ENCODE measurements at places on chromosomes 11 and 22. TPM values are rescaled to one million over a fixed set of nuclear protein-coding genes. Genes with fewer than 3 reads are reported as not detected.
A peak's percentile ranks its signal among the peaks of the same experiment; 100 is the strongest.

- peak; percentile 91 for DNase-seq
Measured at GRCh38 chr11:45843158-45843924, 3.9 kb upstream of the CRY2 start.

Gene MS4A3
- not detected for polyA plus RNA-seq

DNA sequence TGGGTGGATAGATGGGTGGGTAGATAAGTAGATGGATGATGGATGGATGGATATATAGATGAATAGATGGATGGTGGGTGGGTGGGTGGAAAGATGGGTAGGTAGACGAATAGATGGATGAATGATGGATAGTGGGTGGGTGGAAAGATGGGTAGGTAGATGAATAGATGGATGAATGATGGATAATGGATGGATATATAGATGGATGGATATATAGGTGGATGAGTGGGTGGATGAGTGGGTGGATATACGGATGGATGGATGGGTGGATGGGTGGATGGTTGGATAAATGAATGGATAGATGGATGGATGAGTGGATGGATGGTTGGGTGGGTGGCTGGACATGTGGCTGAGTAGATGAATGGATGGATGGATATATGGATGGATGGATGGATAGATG is 53.1 kb upstream of the THY1 start:
- no peak for DNase-seq

Gene BIK
- polyA plus RNA-seq: 3.6 TPM

DNA sequence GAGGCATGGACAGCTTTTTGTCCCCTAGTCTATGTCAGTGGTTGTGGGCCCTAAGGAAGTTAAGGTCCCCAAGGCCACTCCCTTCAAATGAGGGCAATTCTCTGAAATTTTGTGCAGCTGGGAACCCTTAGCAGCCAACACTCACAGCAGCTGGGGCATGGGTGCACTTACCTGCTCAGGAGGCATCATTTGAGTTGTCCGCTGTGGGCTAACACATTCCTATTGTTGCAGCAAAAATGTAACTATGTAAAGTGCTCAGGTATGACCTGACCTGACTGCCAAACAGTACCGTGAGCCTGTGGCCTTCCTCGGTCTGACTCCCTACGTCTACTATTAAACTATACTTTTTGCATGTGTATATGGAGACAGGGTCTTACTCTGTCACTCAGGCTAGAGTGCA is 5.8 kb upstream of the MRTFA start:
- no peak for DNase-seq

- DNase-seq: peak; percentile 0
Measured at GRCh38 chr11:114713756-114714155, 35.4 kb downstream of the NXPE2 start.

Gene RIC3
- polyA plus RNA-seq: 4.9 TPM

DNA sequence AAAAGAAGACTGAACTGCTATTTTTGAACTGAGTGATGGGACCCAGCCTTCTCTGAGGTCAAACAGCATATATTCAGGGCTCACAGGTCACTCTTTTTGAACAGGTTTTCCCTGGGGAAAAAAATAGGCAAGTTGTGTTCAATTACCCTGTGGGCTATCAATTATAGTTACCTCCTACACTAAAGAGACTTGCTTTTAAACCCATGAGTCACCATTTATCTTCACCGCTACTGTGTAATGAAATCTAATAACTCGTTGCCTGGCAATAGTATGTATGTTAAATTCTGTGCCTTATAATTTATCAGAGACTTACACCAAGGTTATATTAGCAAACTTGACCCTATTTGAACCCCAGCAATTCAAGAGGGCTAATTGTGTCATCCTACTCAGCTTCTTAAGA is 98.5 kb downstream of the CYP2R1 start:
- DNase-seq: no peak

Gene RAG1
- not detected for polyA plus RNA-seq

DNA sequence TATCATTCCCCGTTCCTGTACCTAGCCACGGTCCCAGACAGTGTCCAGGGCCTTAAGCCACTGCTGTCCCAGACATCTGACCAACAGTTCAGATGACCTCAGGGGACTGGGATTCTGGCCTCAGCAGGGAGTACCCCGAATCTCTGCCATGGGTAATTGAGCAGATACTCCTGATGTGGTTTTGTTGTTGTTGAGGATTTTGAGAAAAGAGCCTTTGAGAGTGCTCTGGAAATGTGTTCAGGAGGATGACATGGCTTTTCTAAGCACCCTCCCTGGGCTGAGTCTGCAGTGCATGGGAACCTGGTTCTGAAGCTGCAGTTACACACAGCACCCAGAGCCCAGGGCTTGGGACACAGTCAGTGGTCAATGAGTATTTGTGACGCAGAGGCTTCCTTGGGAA is 30.4 kb downstream of the ADAMTS15 start:
- no peak for DNase-seq

DNA sequence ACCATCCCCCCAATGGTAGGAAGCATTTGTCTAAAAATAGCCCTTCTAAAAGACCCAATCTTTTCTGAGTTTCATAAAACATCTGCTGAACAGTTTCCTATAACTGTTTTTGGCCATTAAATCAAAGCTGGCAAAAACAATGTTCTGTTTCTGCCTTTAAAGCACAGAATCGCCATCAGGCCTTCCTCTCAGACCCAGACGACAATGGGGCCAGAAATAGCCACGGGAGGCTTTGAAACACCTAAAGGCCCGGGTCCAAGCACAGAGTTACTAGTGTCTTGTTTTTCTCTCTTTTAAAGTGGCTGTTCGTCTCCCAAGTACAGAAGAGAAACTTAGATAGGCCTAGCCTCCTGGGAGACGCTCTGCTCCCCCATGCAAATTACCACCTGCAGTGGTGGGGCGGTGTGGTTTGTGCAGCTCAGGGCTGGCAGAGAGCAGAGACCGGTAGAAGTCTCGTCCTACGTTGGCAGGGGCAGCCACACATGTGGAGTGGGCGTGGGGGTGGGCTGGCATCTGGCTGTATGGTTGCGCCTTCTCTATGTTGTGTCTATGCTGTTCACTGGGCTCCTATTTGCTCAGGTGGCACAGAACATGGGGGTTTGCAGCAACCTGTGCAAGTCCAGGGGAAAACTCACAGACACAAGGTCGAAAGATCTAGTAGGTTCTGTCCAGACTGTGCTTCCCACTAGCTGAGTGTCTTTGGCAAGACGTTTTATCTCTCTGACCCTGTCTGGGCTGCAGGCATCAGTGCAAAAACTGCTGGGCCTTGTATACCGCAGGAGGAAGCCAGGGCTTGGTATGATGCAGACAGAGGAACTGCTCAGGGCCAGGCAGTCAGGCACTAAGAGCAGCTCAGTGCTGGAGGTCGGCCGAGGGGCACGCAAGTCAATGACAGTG is 23.6 kb upstream of the ETS1 start:
- DNase-seq: no peak

GRCh38 chr11:27649800-27650199 is 50.5 kb downstream of the BDNF start:
- DNase-seq: no peak

Gene OR5B21
- not detected for polyA plus RNA-seq

Gene SLC3A2
- polyA plus RNA-seq: 175 TPM

DNA sequence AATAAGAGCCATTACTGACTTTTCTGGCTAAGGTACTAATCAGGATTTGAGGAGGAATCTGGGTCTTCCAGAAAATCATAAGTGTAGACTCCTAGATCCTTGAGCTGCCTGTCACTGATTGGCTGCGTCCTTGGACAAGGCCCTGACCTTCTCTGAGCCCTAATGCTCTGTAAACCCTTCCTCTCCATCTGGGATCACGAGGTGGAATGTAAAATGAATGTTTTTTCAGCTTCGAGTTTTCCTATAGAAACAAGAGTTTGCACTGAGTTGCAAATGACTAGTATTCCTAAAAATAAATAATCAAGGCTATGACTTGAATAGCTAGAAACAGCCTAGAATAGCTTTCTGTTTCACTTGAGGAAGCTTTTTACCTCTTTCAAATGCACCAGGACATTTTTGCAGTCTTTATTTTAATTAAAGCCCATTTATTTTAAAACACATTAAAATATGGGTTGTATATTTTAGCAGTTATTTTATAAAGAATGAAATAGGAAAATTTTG is 1.1 kb upstream of the DIXDC1 start:
- no peak for DNase-seq

GRCh38 chr22:44436736-44437135 is 61.3 kb downstream of the RTL6 start:
- DNase-seq: no peak

DNA sequence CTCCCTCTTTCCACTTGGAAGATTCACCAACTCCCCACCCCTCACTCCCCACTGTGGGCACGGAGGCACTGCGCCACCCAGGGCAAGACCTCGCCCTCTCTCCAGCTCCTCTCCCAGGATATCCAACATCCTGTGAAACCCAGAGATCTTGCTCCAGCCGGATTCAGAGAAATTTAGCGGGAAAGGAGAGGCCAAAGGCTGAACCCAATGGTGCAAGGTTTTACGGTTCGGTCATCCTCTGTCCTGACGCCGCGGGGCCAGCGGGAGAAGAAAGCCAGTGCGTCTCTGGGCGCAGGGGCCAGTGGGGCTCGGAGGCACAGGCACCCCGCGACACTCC is 397 bp upstream of the CD44 start:
- no peak for DNase-seq

DNA sequence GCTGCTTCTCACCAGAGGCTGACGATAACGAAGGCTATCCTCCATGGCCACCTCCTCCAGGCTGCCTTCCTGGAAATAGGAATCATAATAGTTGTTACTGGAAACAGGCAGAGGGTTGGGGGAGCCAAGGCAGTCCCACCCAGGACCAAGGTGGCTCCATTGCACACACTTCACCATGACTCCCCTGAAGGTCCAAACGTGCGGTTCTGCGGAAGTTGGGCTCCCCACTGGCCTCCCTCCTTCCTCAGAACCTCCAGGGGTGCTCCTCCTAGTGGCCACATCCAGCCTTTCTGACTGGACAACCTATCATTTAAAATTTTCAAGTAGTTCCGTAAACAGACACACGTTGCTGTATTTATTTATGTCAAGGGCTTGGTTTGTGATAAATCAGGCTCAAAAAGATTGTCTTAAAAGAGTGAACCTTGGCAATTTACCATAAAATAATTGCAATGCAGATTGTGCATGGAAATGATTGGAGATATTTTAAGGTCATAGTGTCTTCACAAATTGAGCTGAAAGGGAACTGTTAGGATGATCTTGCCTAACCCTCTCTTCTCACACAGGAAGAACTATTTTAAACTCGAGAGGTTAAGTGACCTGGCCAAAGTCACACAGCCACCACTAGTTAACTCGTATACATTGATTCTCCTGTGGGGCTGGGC is 1.4 kb upstream of the TCN2 start:
- no peak for DNase-seq

DNA sequence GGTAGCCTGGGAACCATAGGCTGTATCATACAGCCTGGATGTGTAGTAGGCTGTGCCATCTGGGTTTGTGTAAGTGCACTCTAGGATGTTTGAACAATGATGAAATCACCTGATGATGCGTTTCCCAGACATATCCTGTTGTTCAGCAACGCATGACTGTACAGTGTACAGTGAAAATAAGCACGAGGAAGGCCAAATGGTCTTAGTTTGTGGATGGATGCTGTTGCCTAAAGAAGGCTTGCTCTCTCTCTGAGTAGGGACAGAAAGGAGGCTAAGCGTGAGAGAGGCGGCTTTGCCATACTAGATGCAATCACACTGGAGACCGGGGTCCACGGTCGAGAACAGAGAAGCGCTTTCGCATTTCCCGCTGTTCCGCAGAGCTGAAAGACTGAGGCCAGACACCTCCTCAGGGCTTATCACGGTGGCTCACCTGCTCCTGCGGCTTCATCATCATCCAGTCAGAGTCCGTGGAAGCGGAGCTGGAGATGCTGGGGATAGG is 27.6 kb upstream of the APLP2 start:
- no peak for DNase-seq

- no peak for DNase-seq
Measured at GRCh38 chr11:30018495-30018894, 1.7 kb upstream of the KCNA4 start.

Gene PIK3IP1
- 33.3 TPM for polyA plus RNA-seq

DNA sequence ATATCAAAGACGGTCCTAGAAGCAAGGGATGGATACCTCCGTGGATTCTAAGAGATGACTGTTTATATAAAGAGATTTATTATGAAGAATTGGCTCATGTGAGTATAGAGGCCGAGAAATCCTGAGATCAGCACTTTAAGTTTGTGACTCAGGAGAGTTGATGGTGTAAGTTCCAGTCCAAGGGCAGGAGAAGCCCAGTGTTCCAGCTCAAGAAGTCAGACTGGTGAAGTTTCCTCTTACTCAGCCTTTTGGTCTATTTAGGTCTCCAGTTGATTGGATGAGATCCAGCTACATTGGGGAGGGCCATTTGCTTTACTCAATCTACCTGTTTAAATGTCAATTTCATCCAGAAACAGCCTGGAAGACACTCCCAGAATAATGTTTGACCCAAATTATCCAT is 45.1 kb downstream of the TSPAN18 start:
- DNase-seq: no peak

DNA sequence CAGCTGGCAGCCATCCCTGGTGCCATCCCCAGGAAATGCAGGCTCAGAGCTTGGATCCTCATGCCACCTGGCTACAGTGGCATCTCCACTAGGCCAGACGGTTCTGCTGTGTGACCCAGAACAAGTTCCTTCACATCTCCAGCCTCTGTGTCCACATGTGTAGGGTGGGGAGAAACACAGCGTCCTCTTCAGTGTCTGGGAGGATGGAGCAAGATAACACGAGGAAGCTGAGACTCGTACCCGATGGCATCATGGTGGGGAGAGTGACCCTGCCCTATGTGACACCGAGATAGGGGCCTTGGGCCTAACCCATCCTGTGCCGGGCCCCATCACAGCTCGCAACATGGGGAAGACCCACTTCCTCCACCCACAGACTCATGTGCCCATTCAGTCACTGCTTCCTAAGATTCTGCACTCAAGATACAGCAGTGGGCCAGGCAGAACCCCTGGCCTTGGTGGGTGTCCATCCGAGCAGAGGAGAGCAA is 78.5 kb downstream of the MORC2 start:
- no peak for DNase-seq

Gene PKNOX2
- 6.4 TPM for polyA plus RNA-seq

DNA sequence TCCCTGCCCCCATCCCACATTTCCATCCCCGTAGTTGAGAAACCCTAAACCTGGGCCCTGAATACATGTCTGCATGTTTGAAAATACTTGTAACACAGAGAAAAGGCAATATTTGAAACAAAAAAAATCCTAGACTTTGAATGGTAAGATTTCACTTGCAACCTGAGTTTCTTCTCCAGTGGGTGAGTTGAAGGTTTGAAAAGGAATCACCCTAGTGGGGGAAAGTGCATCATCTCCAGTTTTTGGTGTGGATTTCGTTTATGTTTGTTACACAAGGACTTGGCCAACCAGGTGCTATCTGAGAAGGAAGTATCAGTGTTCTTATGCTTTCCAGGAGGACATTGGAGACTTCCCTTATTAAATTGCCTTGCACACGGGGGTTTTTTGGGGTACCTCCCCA is 90.4 kb downstream of the ABTB2 start:
- no peak for DNase-seq

Gene TMEM45B
- polyA plus RNA-seq: 4.7 TPM

Gene VSIG10L2
- not detected for polyA plus RNA-seq
